ENCODE measurements at places on chromosomes 6 and 20. TPM values are rescaled to one million over a fixed set of nuclear protein-coding genes. Genes with fewer than 3 reads are reported as not detected.

The TTBK1 gene
- 0.33 TPM for total RNA-seq

The CD109 gene
- total RNA-seq, result 36.5 TPM

The LY6G5C gene
- total RNA-seq, result 2.4 TPM

The GRIK2 gene
- total RNA-seq, result 15.2 TPM

The CUL7 gene
- total RNA-seq, result 9.2 TPM

The PCMT1 gene
- total RNA-seq, result 107 TPM

The NCOA6 gene
- 19.2 TPM for total RNA-seq

The CHD6 gene
- 46.8 TPM for total RNA-seq

The CALHM6 gene
- 3.0 TPM for total RNA-seq

The RHAG gene
- total RNA-seq, result 1.7 TPM

The TSHZ2 gene
- 6.9 TPM for total RNA-seq

The BANF2 gene
- total RNA-seq, result not detected

The APOM gene
- total RNA-seq, result 2.8 TPM

The PRR18 gene
- not detected for total RNA-seq

The MEI4 gene
- total RNA-seq, result 1.8 TPM

The TRAPPC3L gene
- total RNA-seq, result 0.23 TPM

The ACTL10 gene
- total RNA-seq, result 0.33 TPM

The SH3BGRL2 gene
- total RNA-seq, result 8.7 TPM

The LY6G6F gene
- total RNA-seq, result not detected

The HFE gene
- 7.4 TPM for total RNA-seq

The DDRGK1 gene
- 37.4 TPM for total RNA-seq

The SLC17A9 gene
- 2.5 TPM for total RNA-seq

The GRM1 gene
- total RNA-seq, result 0.31 TPM

The SYTL3 gene
- total RNA-seq, result 10.4 TPM

The EYA4 gene
- total RNA-seq, result 17.7 TPM

All from right cardiac atrium (tissue), 5 donors.